ENCODE measurements at places on chromosomes 7 and 10.
A peak's percentile ranks its signal among the peaks of the same experiment; 100 is the strongest.

DNA sequence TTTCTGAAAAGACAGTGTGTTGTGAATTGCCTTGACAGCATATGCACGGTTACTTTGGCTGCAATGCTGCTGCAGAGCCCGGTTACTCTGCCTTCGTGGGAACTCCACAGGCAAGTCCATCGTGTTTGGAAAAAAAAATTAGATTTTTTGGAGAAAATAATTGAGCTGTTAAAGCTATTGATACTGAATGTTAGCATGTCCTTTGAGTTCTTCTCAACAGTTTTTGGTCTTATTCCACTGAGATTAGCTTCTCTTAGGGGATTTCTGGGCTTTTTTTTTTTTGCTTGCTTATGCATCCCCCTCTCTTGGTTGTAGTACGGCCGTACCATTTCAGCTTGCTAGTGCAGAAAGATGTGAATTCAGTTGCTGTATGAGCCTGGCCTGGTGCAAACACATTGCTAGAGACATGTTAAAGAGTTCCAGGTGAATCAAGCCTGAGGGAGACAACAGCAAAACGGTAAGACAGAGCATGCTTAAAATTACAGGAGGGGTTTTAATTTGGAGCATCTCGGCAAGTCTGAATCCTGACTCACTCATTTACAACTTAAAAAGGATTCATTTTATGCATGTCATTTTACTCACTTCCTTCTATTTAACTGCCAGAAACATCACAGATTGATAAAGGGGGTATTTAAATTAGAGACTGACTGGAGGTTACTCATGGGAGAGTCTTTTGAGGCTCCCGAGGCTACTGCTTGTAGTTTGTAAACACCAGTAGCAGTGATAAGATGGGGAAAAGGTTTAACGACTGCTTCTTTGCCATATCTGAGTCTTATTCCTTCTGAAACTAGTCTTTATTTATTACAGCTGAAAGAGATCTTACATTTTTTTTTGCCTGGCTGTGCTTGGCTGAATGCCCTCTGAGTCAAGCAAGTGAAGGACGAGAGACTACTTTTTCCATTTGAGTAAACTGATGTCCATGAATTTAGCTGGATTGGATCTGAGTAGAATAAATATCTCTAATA is 113.7 kb downstream of the CDK14 start:
- no peak for DNase-seq

DNA sequence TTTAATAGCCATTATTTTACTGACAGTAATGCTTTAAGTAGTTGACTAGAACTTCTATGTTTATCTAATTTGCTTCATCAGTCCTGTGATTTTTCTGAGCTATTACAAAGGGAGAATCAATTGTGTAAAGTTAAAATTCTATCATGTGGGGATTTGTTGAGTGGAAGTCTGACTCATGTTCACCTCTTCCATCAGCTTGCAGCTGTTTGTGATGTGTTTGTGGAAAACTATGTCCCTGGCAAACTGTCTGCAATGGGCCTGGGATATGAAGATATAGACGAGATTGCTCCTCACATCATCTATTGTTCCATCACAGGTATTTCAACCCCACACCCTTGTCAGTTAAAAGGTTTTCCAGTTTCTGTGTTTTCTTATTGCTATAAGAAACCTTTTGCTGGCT is 59.9 kb downstream of the SUGCT start:
- DNase-seq = no peak

GRCh38 chr10:24193330-24193729 is 15.6 kb upstream of the KIAA1217 start:
- DNase-seq = no peak

DNA sequence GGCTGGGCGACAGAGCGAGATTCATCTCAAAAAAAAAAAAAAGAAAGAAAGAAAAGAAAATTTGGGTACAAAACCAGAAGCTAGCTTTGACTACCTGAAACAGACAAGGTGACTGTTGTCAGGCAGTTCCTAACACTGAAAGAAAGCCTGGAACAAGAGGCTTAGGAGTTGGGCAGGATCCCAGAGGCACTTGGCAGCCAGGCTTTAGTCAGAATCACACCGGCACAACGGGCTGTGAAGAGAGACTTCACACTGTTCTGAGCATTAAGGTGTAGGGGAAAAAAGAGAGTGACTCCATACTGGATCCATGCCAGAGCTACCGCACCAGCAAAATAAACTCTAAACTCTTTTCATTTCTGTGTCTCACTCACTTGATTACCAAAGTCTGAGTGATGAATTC is 130.8 kb downstream of the ZNF467 start:
- no peak for DNase-seq

GRCh38 chr7:112047421-112047820 is 158.8 kb downstream of the DOCK4 start:
- no peak for DNase-seq

- no peak for DNase-seq
Measured at GRCh38 chr10:44281089-44281613, 103.7 kb downstream of the CXCL12 start.

DNA sequence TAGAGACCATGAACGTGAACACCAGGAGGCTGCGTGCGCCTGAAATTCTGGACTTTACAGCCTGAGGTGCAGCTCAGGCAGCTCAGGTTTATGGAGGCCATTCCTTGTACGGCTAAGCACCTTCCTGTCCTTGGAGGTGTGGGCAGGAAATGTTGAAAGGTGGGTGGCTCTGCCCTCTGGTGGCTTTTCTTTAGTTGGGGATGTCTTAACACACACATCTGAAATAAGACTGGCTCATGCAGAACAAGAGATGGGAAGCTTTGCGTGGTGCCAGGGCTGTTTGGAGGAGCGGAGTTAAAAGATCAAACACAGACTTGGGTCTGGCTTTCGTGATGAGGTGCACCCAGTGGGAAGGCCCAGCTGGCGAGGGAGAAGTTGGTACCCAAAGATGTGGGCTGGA is 64.1 kb downstream of the DOCK1 start:
- no peak for DNase-seq

- DNase-seq = peak; percentile 65
Measured at GRCh38 chr7:8436965-8437364, 3.6 kb downstream of the NXPH1 start.

- no peak for DNase-seq
Measured at GRCh38 chr10:95303950-95304349, 13.1 kb upstream of the PDLIM1 start.

GRCh38 chr10:3711918-3712317 is 73.1 kb downstream of the KLF6 start:
- DNase-seq = no peak

DNA sequence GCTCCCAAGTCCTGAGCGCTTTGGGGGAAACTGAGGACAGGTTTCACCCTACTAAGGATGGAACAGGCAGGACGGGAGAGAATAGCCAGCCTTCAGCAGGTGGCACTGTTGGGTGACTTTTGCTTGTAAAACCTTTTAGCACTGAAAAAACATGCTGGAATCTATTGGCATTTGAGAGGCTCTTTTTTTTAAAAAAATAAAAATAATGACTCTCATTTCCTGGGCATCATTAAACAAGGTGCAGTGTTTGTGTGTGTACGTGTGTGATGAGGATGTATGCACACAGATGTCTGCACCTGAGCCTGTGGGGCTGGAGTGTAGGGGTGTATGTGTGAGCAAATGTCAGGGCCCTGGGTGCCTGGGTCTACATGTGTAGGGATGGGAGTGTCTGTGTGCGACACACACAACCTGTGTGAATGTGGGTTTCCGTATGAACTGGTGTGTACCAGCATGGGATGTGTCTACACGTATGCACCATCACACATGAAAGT is 177.9 kb downstream of the RPS24 start:
- peak; percentile 24 for DNase-seq

GRCh38 chr7:158828133-158829020 is 932 bp downstream of the ESYT2 start:
- DNase-seq = no peak

DNA sequence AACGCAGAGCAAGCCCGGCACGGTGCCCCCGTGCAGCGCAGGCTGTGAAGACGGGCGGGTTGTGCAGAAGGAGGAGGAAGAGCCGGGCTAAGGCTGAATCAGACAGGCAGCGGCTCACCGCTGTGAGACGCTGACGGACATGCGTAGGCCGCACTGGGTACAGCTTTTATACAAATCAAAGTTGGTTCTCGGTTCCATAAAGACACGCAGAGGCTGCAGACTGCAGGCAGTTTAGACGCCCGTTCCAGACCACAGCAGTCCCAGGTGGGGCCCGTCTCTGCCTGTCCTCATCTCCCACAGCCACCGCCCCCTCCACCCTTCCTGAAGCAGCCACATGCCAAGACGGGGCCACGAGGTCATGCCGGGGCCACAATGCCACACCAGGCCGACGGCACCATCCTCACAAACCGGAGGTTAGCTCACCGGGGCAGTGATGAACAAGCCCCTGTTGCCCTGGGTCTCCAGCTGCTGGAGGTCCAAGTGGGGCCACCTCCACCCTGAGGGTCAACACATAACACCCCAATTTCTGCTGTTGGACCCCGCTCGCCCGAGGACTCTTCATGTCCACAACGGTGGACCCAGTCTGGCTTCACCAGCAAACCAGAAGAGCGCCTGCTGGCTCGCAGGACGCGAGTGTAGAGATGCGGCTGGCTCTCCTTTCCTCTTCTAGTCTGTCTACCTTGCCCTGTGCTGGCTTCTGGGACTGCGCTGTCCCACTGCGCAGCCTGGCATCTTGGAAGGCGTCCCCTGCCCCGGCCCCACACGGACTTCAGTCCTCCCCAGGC is 227.2 kb downstream of the ELFN1 start:
- DNase-seq = no peak

DNA sequence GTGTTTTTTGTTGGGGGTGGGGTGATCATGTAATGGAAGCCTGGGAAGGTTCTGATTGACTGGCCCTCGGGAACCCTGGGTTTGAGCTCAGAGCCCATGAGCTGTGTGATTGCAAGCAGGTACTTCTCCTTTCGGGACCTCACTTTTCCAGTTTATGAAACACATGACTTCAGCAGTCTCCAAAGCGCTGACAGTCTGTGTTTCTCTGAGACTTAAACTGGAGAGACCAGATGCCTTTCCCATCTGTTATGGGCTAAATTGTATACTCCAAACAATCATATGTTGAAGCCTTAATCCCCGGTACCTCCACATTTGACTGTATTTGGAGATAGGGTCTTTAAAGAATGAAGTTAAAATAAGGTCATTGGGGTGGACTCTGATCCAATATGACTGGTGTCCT is 493.6 kb downstream of the GALNT17 start:
- no peak for DNase-seq

- peak; percentile 23 for DNase-seq
Measured at GRCh38 chr10:69901628-69902505, 100.2 kb downstream of the COL13A1 start.

- no peak for DNase-seq
Measured at GRCh38 chr7:156950381-156950858, 908 bp downstream of the NOM1 start.

- no peak for DNase-seq
Measured at GRCh38 chr10:70751991-70752390, 33.2 kb downstream of the TBATA start.

GRCh38 chr10:59829024-59829423 is 75.8 kb upstream of the MRLN start:
- DNase-seq = no peak

All from activated CD4-positive, alpha-beta T cell treated with anti-CD3 and anti-CD28 coated beads, Interleukin-2, amount 50 U/mL, for 48 hours (primary cell).